HepG2 (cell line): ENCODE measurements at places on chromosomes 5 and 9. TPM values are rescaled to one million over a fixed set of nuclear protein-coding genes. Genes with fewer than 3 reads are reported as not detected.

GRCh38 chr9:90641086-90641485 is 1.5 kb downstream of the DIRAS2 start:
- DNase-seq: no peak

DNA sequence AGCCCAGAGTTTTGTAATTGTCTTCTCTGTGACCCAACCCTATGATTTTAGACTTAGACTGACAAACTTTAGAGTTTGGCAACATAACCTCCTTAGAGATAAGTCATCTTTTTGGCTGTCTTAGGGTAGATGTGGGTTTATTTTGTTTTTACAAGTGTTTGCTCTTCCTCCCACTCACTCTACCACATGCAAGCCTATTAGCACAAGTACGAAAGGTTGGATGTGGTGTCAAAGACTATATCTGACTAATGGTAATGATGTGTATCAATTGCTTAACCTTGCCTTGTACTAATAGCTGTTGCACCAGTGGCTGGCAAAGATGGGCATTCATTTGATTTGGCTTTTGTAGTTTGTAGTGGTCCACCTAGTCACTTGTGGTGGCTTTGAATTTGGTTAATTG is 46.5 kb downstream of the SLC25A46 start:
- DNase-seq: no peak

DNA sequence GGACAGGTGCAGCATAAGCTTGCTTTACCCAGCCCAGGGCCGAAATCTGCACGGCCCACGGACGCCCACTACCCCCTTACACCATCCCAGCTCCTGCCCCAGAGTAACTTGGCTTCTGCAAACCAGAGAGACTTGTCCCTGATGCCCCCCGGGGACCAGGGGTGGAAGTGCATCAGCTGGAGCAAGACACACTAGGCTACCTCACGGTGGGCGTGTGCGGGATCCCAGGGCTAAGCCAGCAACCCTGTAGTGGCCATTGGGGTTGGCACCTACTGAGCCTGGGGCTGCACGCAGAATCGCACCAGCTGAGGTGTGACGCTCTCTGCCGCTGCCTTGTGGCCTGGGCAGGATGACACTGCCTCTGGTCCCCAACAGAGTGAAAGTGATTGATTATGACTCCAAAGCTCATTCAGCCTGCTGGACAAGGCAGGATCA is 6.1 kb upstream of the ZNF79 start:
- DNase-seq: peak; percentile 44

GRCh38 chr5:178467568-178468195 is 122.5 kb downstream of the COL23A1 start:
- DNase-seq: no peak

- no peak for DNase-seq
Observed at GRCh38 chr5:118980438-118980837, 7.9 kb downstream of the DTWD2 start.

GRCh38 chr5:142845402-142845921 is 75.3 kb downstream of the ARHGAP26 start:
- DNase-seq: no peak

GRCh38 chr9:93061791-93062763 is 3.6 kb downstream of the SUSD3 start:
- DNase-seq: peak; percentile 92

GRCh38 chr9:13810510-13810909 is 503.4 kb downstream of the NFIB start:
- DNase-seq: no peak

DNA sequence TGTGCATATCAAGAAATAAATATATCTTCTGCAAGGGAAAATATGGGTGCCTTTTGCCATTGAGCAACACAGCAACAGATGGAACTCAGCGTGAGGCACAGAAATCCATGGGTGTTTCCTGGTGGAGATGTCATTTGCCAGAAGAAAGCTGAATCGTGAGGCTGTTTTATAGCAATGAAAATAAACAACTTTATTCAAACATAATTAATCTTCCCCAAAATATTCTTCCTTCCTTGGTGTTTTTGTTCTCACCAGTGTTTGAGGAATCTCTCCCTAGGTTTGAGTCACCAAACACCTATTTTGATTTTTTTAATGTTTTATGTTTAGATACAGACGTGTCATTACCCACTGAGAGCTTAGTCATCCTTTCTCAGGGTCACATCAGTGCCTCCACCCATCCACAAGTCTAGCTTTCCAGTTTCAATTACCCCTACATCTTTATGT is 65.8 kb upstream of the PAPPA start:
- DNase-seq: no peak

GRCh38 chr9:90020276-90020871 is 415.6 kb downstream of the GADD45G start:
- no peak for DNase-seq

DNA sequence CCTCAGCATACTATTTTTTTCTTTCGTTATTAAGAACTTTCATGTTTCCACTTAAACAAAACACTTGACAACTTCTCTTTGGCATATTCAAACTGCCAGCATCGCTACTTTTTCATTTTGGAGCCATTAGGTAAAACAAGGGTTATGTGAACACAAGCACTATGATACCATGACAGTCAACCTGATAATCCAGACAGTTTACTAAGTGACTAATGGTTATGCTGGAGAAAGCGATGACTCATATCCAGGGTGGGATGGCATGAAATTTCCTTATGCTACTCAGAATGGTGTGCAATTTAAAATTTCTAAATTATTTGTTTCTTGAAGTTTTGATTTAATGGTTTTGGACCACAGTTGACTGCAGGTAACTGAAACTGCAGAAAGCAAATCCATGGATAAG is 29.9 kb upstream of the PRSS3 start:
- DNase-seq: no peak

- no peak for DNase-seq
Observed at GRCh38 chr5:180373454-180373853, 20.3 kb upstream of the GFPT2 start.

RAB3C gene
- not detected in 2 replicates for total RNA-seq

GARIN3 gene
- not detected in 2 replicates for total RNA-seq

RGMB gene
- 2.3 and 3.8 TPM in 2 replicates for total RNA-seq

NCS1 gene
- total RNA-seq: 6.1 and 6.9 TPM in 2 replicates

DMRT3 gene
- total RNA-seq: not detected in 2 replicates

MCC gene
- 2.4 and 3.0 TPM in 2 replicates for total RNA-seq

TNFSF8 gene
- total RNA-seq: not detected in 2 replicates

TPPP gene
- 0.04 TPM in 1 of 2 replicates, not detected in the other for total RNA-seq

UGT3A1 gene
- not detected in 2 replicates for total RNA-seq

SPATA9 gene
- total RNA-seq: not detected in 2 replicates

IFNA10 gene
- not detected in 2 replicates for total RNA-seq
